Stimulated activated CD4-positive, alpha-beta T cell treated with anti-CD3 and anti-CD28 coated beads, Interleukin-15, amount 100 ng/mL, for 24 hours (primary cell): ENCODE measurements at places on chromosomes 1 and 21.

GRCh38 chr1:101918277-101918676, 78.4 kb downstream of the OLFM3 start:
- no peak for DNase-seq

DNA sequence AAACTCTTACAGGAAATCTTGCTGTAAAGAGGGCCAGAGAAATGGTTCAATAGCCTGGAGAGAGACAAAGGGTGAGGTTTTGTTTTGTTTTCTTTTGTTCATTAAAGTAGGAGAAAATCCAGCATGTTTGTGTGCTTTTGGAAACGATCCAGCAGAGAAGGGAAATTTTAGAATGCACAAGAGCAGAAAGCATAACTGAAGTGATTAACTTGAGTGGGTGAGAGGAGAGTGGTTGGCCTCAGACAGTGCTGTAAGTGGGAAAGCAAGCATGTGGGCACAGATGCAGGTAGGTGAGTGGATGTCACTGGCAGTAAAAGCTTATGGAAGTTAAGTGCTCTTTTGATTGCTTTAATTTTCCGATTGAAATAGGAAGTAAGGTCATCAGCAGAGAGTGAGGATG, 50.2 kb downstream of the EEIG2 start:
- DNase-seq: no peak

GRCh38 chr1:161739865-161740566, 9.6 kb upstream of the DUSP12 start:
- no peak for DNase-seq

DNA sequence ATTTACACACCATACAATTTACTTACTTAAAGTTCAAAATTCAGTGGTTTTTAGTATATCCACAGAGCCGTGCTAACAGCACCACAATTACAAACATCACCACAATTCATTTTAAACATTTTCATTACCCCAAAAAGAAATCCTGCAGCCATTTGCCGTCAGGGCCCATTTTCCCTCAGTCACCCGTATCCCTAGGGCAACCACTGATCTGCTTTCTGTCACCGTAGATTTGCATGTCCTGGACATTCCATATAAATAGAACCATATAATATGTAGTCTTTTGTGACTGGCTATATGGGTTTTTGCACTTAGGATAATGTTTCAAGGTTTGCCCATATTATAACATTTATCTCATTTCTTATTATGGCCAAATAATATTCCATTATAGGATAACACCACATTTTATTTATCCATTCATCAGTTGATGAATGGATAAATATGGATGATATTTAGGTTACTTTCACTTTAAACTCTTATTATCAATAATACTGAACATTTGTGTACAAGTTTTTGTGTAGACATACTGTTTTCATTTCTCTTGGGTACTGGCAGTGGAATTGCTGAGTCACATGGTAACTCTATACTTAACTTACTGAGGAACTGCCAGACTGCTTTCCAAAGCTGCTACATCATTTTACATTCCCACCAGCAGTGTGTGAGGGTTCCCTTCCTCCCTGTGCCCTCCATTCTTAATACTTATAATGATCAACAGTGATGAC, 68.9 kb downstream of the ST3GAL3 start:
- no peak for DNase-seq

- DNase-seq: no peak
These were observed 90.6 kb downstream of the C1orf94 start for GRCh38 chr1:34267326-34267725.

DNA sequence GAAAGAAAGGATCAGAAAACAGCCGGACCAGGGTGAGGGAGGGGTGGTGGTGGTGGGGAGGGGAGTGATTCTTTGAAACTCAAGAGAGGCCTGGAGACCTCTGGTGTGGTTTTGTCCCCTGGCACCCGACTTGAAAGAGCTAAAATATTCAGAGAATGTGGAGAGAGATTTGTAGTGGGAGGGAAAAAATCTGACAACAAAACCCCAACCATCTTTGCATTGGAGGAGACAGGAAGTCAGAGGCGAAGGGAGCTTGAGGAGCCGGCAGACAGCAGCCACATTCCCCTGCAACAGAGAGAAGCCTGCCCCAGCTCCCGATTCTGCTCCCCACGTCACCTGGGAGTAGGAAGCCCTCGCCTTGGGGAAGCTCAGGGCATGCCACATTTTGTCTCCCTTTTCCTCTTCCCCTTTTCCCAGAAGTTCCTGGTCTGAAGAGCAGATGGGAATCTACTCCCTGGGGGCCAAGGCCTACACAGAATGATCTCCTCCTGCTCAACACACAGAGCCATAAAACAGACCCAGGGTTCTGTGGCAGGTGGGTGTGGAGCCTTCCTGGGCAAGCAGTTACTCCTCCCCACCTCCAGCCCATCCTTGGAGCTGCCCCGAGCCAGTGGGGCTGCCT, 84.9 kb downstream of the ITPKB start:
- no peak for DNase-seq

DNA sequence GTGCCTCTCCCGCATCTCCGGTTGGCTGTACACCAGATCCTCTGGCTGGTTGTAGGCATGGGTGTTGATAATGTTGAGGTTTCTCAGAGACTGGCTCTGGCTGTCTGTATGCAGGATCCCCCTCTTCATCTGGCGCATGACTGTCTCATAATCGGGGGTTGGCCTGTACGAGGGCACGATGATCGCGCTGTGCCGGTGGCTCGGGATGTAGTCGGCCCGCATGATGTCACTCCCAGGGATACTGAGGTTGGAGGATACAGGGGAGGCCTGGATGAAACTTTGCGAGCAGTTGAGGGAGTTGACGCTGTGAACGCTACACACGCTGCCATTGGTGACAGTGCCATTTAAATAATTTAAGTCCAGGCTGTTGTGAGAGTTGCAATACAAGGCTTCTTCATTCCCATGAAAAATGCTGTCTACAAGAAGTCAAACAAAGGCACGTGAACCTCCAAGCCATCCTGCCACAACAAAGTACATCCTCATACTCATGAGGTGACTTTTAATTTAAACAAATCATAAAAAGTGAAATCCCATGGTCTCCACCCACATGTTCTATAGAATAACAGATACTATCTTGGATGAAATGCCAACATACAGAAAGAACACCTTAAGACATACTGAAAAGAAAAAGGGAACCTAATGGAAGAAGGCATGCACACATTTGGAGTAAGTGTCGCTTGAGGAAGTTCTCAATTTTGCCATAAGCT, 103.6 kb downstream of the SMYD2 start:
- DNase-seq: no peak

DNA sequence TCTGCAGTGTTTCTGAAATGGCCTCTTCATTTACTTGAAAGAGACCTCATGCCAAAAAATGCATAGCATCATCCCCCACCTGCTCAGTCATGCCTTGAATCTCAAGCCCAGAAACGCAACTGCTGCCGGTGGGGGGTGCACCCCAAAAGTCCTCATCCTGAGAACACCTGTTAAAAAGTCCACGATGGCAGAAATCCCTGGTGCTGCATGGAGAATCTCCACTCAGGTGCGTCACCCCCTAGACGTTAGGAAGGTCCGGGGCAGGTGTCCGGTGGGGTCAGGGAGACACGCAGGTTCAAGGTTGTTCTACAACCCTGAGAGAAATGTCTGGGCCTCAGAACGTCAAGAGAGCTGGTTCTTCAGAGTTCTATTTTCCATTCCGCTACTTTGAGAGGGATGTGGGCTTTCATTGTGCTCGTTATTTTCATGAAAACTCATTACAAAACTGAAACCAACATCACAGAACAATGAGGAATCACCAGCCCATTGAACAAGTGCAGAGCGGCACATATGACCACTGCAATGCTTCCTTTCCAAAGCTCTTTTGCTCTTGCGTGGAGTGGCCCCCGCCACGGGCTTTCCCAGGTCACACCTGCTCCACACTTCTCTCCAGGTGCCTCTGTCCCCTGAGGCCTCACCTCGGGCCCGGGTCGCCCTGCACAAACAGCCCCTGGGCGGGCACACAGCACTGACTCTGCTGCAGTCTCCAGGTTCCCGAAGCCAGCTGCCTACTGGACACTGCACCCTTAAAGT, 201.9 kb downstream of the TOMM20 start:
- DNase-seq: peak; percentile 67

GRCh38 chr1:208230668-208231529, 13.3 kb downstream of the PLXNA2 start:
- no peak for DNase-seq

DNA sequence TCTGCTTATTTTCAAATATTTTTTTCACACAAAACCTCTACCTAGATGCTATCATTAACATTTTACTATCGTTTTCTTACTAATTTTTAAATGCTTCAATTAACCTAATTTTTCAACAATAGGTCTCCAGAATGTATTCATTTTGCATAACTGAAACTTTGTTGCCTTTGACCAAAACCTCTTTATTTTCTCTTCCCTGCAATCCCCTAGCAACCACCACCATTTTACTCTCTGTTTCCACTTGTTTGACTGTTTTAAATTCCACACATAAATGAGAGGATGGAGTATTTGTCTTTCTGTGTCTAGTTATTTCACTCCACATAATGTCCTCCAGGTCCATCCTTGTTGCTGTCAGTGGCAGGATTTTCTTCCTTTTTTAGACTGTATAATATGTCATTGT, 9.5 kb upstream of the F13B start:
- no peak for DNase-seq

DNA sequence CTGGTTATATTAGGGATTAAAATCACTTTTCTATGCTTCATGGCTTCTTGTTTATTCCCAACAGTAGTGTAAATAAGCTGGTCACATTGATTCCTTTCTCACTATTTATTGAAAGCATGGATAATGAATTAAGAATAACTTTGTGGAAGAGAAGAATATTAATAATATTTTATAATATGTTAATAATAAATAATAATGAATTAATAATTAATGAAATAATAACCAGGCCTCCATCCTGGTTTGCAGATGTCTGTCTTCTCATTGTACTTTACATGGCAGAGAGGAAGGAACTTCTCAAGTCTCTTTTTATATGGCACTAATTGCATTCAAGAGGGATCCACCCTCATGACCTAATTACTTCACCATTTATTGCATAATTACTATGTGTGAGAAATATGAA, 473.5 kb downstream of the PTPRC start:
- DNase-seq: no peak

- no peak for DNase-seq
These were observed 186.4 kb downstream of the HMCN1 start for GRCh38 chr1:185920602-185921001.

DNA sequence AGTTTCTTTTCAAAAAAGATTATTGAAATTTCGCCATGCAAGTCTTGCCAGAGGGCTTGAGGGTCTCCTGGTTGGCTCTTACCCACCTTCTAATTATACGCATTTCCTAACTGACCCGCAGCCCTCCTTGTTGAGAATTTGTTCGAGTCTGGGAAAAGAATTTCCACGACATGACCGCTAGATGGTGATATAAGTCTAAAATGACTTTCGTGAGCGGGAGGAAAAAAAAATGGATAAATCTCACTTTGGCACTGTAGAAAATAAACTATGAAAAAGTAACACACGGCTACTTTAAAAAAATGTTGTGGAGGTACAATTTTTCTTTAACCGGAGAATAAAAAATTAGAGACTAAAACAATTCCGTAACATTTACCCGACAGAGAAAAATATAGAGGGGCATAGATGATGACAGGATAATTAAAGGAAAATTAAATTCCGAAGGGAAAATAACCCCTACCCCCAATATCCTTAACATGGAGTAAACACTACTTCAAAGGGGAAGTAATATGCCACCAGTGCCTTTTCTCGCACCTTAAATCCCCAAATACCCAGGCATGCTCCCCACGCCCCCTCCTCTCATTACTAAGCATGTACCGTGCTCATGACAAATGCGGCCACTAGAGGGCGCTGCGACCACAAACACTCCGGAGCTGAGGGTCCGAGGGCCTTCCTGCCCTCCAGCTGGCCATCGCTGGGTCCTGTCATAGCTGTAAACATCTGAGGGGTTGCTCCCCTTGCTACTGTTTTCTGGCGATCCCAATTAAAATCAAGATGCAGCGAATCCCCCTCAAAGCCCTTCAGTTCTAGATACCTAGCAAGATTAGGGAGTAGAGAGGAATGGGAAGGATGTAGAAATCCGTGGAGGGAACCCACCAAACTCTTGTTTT, 266.9 kb downstream of the ASTN1 start:
- peak; percentile 51 for DNase-seq

DNA sequence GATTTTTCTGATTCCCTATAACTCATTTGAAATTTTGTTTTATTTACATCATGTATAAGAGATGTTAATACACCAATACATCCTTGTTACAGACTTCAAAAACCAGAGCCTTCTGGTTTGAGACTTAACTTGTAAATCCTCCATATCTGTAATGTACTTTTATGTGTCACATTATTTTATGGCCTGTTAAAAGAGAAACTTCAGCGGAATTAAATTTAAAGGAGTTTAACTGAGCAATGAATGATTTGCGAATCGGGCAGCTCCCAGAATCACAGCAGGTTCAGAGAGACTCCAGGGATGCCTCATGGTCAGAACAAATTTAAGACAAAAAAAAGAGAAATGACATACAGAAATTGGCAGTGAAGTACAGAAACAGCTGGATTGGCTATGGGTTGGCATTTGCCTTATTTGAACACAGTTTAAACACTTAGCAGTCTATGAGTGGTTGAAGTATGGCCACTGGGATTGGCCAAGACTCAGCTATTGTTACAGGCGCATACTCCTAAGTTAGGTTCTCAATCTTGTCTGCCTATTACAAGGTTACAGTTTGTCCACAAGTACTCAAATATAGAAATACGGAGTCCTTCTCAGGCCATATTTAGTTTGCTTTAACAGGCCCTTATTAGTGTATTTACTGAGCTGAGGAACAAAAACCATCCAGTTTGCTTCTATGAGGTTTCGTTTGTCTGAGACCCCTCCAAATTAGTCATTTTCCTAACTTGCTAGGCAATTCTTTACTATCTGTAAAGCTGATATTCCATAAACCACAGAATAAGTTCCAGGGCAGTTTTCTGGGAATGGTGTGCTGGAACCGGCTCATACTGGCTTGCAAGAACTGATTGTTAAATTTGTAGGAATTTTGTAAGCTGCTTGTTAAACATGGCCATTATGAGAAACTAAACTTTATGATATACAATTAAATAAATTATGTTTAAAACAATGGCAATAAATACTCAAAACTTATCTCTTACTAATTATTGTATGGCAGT, 56.2 kb upstream of the WDR26 start:
- no peak for DNase-seq

GRCh38 chr1:219049501-219049900, 124.2 kb upstream of the LYPLAL1 start:
- no peak for DNase-seq

- DNase-seq: no peak
These were observed 226.3 kb downstream of the SETD4 start for GRCh38 chr21:35833991-35834390.

GRCh38 chr1:2948751-2949680, 72.3 kb upstream of the ACTRT2 start:
- no peak for DNase-seq

DNA sequence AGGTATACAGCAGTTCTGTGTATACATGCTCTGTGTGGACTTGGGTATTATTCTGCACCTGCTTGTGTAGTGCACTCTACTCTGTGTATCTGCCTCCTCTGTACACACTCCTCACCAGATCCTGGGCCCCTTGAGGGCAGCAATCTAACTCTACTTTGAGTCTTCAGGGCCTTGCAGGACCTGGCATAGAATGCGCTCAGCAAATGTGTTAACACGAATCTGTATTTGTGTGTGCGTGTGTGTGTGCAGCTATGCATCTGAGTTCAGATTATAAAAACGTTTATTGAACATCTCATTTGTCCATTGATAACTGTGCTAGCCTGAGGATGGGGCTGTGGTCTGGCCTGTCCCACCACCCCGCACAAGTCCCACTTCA, 3.9 kb upstream of the MEF2D start:
- DNase-seq: peak; percentile 44
